ENCODE measurements at places on chromosomes 7 and 10. TPM values are rescaled to one million over a fixed set of nuclear protein-coding genes. Genes with fewer than 3 reads are reported as not detected.

ARL5B gene
- total RNA-seq = 76.5 TPM

- no peak for DNase-seq
- no peaks in the 10 kb centered on the region for H3K27me3 ChIP-seq
- H3K4me3 ChIP-seq = no peak overlapping the region
- no peaks in the 10 kb centered on the region for H3K36me3 ChIP-seq
- peak overlapping the region; percentile 1 for H3K27ac ChIP-seq
Measured at GRCh38 chr10:60932756-60933155, 11.2 kb downstream of the RHOBTB1 start.

AGAP9 gene
- total RNA-seq = 1.8 TPM

DNA sequence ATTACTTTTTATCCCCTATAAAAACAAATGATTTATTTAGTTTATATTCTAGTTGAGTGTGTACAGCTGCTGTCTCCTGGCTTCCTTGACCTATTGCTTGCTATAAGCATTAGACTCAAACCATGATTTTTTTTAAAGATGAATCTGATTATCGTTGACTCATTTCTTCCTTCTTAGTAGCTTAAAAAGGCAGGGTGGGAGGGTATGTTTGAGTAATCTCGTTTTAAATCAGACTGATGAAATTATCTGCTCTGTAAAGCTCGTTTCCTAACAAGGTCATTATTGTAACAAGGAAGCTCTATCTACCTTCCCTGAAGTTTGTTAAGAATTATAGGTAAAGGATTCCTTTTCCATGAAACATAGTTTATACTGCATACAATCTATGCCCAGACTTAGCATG lies 276.3 kb upstream of the KCND2 start:
- no peaks in the 10 kb centered on the region for H3K4me1 ChIP-seq
- H3K27me3 ChIP-seq = no peaks in the 10 kb centered on the region
- no peak overlapping the region for H3K27ac ChIP-seq
- DNase-seq = no peak

ACHE gene
- total RNA-seq = 18.2 TPM

DNA sequence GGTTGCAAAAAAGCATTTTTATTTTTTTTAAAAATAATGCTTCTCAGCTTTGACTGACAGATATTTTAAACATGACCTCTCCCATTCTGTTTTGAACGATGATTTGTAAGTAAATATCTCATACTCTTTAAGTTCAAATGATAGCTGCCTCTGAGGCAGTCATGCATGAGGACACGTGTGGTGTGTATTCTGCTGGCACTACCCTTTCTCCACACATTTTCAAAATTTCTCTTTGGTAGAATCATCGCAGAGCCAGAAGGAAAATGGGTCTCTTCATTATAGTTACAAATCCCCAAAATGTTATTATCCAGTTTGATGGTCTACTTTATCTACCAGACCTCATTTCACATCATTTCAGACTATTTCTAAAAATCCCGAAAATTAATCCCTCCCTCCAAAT lies 55.1 kb downstream of the FZD1 start:
- H3K4me3 ChIP-seq = no peak overlapping the region
- no peaks in the 10 kb centered on the region for H3K4me1 ChIP-seq
- DNase-seq = no peak
- no peak overlapping the region for H3K27ac ChIP-seq

All from uterus (tissue), 4 donors.